Left ventricle myocardium inferior (tissue), 1 donor: ENCODE measurements at places on chromosomes 12 and 14.

DNA sequence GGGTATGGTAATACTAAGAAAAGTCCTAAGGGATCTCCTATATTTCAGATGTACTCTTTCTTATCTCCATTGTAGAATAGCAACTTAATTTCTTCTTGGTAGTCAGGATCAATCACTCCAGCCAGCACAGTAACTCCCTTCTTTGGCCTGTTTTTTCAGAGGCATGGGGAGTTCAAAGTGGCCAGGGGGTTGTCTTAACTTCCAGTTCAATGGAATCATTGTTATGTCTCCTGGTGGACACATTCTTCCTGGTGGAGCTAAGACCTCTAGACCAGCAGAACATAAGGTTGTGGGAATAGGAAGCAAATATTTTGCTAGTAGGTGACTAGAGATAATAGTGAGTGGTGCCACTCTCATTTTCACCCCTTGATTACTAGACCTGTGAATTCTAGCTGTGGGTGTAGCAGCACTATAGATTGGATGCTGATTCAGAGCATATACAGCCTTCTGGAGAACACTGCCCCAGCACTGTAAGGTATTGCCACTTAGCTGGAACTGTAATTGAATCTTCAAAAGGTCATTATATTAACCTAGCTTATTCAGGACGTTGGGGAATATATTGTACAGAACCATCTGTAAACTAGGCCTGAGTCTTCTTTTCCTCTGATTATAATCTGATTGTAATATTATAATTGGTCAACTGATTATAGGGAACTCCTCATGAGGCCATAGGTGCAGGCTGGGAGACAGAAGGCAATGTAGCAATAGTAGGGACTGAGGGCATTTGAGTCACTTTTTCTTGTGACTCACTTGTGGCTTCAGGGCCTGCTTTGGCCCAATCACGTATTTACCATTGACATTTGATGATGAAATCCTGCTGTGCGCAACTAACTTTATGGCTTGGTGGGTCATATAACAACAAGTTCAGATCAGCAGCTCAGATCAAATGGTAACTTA, 60.2 kb upstream of the ATP2B1 start:
- DNase-seq, result no peak

DNA sequence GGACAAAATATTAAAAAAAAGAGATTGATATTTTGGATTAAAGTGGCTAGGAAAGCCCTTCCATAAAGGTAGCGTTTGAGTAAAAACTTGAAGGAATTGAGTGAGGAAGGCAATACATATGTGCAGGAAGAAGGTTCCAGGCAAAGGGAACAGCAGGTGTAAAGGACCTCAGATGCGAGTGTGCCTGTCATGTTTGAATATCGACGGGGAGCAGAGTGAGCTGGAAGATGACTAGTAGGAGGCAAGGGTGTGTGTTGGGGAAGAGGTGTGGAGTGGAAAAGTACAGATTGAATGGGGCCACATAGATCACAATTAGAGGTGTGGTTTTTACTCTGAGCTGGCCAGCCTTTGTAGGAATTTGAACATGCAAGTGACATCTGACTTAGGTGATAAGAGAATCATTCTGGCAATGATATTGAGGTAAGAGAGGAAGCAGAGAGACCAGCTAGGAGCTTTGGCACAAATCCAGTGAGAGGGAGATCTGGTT, 15.0 kb upstream of the FBXO33 start:
- DNase-seq, result no peak

- DNase-seq, result no peak
Observed at GRCh38 chr12:53192531-53193021, 11.9 kb upstream of the CSAD start.

GRCh38 chr14:102212356-102212755, 72.7 kb downstream of the WDR20 start:
- no peak for DNase-seq

DNA sequence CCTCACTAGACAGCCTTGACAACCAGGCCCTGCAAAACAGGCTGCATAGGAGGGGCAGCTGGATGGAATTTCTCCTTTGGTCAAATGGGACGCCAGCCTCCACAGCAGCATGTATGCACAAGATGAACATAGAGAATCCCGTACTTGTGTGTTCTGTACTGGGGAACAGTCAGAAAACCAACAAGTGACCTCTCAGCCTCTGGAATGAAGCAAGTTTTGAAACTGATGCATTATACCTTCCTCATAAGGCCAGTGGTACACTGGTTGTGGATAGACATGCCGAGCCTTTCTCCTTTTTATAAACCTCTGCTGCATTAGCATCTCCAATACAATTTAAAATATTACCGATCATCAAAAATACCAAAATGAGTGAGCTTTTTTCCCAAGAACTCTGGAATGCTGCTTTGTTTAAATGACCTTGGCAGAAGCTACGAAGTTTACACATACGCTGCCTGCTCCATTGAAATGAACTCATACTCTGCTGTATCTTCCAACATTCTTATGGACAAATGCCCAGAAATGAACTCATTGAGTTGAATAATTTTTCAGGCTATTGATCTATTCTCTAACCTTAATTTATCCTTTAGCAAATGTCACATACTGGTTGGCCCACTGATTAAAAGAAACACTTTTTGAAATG, 47.6 kb upstream of the FERMT2 start:
- no peak for DNase-seq
